ENCODE measurements at places on chromosomes 11 and 22.
A peak's percentile ranks its signal among the peaks of the same experiment; 100 is the strongest.

GRCh38 chr11:5603326-5603725 lies 6.9 kb downstream of the TRIM6 start:
- DNase-seq = no peak

DNA sequence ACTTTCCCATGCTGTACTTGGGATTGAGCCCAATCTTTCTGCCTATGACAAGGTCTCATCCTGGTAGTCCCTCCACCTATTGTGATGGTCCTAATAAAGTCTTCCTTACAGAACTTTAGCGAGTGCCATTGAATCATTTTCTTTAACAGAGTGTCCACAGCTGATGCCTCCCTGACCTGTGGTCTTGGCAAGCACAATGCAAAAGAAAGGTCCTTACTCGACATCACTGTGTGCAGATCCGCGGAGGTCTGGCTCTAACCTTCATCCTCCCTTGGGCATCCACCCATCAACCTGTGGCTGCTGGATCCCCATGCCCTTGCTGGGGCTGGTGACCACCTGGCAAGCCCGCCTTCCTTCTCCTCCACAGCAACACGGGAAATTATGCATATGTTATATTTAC lies 1203.9 kb downstream of the TBC1D22A start:
- no peak for DNase-seq

DNA sequence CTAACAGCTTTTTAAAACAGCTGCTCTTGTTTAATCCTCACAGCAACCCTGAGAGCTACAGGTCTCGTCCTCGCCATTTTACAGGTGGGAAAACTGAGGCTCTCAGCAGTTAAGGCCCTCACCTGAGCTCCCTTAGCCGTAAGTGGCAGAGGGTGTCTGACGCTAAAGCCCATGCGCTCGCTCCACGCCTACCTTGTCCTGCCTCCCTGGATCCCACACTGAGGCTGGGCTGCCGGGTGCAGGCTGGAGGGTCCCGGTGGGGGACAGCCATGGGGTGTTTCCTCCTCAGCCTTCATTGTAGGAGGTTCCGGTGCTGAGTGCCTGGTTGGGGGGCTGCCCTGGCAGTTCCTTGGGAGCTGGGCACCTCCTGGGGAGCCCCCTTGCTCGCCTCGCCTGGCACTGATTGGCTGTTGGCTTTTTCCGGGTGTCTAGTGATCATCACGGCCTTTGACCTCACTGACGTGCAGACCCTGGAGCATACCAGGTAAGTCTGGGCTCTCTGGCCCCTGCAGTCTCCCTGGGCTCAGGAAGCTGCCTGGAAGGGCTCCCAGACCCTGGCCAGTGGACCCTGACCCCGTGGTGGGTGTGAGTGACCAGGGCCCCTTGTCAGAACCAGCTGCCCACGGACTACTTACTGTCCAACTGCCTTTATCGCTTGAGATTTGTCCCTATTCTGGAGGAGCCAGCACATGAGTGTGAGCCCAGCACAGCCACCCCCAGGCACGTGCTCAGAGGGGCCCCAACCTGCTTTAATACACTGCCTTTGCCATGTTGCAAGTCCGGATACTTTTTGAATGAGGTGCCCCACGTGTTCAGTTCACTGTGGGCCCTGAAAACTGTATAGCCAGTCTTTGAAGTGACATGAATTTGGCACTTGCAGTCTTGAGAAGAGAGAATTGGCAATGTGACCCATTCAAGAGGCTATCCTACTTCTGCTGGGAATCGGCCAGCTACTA lies 12.6 kb downstream of the RAB36 start:
- no peak for DNase-seq

- peak; percentile 61 for DNase-seq
Measured at GRCh38 chr22:35470903-35471321, 69.7 kb upstream of the RASD2 start.

DNA sequence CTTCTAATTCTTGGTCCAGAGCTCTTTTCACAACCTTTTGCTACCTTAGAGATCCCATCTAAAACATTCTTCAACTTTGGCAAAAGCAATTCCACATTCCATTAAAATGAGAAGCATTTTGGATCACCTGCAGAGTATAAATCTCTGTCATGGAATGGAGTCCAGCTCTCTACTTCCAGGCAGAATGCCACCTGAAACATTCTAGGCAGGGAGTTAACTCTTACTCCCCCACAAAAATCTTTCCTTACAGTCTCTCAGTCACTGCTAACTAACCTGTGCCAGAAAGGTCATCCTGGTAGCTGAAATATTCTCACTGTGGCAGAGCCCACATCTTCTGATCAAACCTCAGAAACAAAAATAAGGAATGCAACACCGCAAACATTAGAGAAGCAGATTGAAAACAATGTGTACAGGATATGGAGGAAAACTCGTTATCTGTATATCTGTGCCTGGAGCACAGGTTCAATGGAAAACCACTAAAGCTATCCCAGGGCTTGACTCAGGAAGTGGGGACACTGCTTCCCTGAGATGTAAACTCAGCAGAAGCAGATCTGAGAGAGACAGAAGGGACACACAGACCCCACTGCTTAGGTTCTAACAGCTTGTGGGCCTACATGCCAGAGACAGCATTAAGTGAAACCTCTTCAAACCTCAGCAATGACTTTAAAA lies 78.9 kb downstream of the KCNC1 start:
- no peak for DNase-seq

- no peak for DNase-seq
Measured at GRCh38 chr22:37151401-37151800, 1.7 kb upstream of the IL2RB start.

GRCh38 chr11:106468086-106468485 lies 390.6 kb downstream of the AASDHPPT start:
- no peak for DNase-seq

- DNase-seq = peak; percentile 39
Measured at GRCh38 chr11:47994417-47994816, 14.1 kb downstream of the PTPRJ start.

DNA sequence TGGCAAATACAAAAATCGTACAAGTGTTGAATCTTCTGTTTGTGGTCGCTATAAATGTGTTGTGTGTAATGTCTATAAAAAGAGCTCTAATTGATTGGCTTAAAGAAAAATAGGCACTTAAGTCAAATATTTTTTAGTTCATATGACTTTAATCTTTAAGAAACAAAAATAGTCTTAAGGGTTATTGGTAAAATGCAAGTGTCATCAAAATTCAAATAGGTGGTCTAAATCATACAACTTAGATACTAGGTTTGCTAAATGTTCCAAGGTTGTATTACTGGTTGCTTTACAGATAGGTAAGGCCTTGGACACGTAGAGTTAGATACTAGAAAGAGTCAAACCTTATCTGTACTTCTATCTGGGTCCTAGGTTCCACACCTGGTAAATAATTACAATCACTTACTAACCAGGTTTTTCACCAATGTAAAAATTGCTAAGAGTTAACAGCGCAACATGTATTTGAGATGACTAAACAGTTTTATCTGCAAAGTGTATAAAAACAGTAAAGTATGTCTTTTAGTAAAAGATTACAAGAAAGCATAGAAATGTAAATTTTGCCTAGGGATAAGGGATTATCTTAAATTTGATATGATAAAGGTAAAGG lies 91.1 kb upstream of the GNAZ start:
- no peak for DNase-seq

DNA sequence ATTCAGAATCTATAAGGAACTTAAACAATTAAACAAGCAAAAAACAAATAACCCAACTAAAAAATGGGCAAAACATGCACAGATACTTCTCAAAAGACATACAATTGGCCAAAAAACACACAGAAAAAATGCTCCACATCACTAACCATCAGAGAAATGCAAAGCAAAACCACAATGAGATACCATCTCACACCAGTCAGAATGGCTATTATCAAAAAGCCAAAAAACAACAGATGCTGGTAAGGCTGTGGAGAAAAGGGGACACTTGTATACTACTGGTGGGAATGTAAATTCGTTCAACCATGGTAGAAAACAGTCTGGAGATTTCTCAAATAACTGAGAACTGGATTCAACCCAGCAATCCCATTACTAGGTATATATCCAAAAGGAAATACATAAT lies 24.8 kb downstream of the ENTHD1 start:
- DNase-seq = no peak

DNA sequence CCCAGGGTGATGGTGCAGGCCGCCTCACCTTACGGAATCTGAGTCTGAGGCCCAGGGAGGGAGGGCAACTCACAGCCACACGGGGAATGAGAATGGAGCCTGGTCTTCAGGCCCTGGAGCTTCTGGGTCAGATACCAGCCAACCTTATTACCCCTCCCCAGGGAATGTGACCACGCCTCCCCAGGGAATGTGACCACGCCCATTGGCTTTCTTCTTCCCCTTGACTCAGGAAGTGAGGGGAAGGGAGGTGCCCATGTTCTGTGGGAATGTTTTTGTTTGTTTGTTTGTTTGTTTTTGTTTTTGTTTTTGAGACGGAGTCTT lies 57.5 kb upstream of the RBFOX2 start:
- DNase-seq = no peak

DNA sequence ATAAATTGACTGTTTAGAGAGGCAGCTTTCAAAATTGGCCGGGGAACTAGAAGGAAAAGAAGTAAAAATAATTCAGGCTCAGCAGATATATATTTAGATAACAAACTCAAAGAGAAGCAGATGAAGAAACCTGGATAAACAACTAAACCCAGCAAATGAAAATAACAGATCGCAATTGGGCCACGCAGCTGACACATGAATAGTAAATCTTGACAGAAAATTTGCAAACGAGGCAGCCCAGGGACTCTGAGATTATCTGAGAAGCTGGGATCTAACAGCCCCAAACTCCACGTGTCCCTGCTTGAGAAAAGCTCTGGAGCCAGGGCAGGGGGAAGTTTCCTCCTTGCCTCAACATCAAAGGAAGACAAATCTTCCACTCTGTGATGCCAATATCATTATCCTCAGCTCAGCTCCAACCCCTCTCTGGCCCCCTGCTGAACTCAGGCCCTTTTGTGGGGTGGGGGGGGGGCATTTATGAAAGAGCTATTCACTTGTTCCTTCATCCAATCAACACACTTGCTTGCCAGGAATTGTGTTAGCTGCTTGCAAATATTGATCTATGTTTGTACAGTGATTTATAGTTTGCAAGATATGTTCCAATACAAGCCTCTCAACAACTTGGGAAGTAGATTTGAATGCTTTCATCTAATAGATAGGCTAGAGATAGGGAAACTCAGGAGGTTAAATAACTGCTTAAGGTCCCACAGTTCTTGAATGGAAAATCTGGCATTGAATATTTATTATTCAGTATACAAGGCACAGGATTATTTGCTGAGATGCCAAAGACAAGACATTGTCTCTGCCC lies 72.5 kb upstream of the C11orf87 start:
- DNase-seq = no peak

DNA sequence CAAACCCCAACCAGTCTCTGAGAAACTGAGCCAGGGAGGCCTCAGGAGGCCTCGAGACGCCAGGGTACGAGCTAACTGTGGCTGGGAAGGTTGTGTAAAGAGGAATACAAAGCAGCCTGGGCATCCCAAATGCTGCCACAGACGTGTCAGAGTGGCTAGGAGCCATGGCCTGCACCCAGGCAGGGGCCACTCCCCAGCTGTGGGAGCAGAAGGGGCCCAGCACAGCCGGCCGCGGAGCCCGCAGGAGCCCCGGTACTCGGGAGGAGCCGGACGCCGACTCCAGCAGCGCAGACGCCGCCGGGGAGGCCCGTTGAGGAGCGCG lies 349.8 kb upstream of the B3GAT1 start:
- no peak for DNase-seq

DNA sequence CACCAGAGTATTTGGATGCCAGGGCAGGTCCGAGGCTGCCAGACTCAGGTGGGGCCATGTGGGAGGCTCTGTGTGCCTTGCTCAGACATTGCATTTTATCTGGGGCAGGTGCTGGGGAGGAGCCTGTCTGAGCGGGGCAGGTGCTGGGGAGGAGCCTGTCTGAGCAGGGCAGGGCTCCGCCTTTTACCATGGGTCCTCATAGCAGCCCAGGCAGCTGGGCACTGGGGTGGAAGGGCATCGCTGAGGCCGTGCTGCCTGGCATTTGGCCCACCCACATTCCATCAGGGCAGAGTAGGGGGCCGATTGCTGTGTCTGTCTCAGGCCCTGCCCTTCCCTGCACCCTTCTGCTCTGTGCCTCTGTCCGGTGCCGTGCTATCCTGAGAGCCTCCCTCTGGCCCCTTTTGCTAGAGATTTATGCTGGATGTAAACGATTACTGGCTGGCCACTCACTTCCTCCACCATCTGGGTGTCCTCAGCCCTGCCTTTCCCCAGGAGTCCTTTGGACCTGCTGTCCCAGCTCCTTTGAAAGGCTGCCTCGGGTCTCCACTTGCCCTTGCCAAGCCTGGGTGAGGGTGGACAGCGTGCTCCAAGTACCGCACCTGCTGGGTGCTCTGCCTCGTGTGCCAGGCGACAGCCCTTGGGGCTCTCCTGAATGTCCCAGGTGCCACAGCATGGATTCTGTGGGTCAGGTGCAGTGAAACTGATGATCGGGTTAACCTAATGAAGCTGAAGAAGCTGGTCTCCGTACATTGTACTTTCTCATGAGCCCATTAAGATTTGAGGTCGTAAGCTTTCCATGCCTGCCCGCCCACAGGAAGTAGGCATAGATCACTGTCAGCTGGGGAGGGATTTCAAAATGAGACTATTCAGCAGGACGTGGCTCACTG lies 281.6 kb downstream of the TBC1D22A start:
- DNase-seq = no peak

DNA sequence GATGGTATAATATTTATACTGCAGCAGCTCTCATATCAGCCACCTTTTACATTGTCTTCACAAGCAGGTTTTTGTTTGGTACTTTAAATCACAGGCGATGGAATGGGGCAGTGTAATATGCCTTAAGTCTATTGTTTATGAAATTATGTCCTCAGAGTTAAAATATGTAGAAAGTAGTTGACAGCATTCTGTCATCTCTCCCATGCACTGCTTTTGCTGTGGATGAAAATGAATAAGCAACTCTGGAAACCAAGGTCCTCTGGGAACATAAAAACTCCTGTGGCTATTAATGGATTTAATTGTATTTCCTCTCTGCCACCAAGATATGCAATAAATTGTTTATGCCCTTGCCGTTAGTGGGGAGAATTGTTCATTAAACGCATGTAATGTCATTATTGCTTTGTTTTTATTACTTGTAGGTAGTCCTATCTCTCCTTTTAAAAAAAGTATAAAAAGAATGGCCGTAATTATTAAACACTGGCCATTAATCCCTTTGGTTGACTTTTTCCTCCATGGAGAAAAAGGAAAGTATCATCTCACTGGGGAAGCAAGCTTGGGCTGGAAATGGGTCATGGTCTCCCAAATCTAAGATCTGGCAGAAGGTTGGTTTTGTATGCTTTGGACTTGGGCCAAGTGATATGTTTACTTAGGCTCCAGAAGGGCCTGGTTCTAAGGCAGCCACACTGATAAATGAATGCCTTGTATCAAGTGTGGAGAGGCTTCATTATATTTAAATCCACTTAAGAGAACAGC lies 13.1 kb downstream of the PACS1 start:
- no peak for DNase-seq

GRCh38 chr11:1233351-1234053 lies 10.6 kb downstream of the MUC5B start:
- DNase-seq = no peak

GRCh38 chr11:705646-706438 lies at the start of gene EPS8L2:
EPS8L2 (plus strand) TSS chr11:706231; CDS start chr11:709408, 3,177 bp downstream.
- DNase-seq = no peak

- DNase-seq = no peak
Measured at GRCh38 chr22:26777156-26777801, 119.9 kb downstream of the MIAT start.

GRCh38 chr11:86416494-86416893 lies 41.8 kb downstream of the CCDC81 start:
- no peak for DNase-seq

All from Karpas-422 (cell line).